ENCODE measurements at places on chromosomes 11 and 22.

GRCh38 chr11:28657378-28658030 is 549.3 kb downstream of the METTL15 start:
- no peak for DNase-seq

DNA sequence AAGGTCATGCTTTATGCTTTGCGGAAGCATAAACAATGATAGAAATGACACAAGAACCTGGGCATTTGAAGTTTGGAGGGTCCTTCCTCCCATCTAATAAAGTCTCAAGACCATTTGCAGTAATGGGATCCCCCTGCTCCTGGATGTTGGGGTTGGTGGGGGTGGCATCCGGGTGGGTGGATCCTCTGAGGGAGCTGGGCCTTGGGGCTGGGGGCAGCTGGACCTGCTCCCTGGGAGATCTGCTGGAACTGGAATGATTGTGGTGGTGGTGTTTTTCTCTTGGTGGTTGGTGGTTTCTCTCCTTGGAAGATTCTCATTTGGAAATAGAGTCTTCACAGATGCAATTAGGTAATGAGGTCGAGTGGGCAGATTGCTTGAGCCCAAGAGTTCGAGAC is 2.2 kb upstream of the NAP1L4 start:
- no peak for DNase-seq

GRCh38 chr11:82996966-82997606 is 74.6 kb downstream of the RAB30 start:
- no peak for DNase-seq

DNA sequence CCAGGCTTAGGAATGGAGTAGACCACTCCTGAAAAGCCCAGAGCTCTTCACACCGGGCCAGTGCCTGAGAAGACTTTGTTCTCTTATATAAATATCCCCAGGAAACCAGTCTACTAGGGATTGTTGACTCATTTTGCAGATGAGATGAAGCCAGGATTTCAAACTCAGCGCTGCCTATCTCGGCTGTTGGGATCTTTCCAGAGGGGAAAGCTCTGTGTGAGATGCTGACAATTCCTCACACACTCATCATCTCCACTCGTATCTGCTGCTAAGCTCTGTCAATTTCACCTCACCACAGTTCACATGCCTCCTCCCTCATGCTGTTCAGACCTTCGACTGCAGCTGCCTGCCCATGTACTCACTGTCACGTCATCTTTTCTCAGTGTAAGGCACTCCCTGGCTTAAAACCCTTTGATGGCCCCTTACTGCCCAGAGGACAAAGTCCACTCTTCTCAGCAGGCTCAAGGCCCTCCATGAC is 12.5 kb downstream of the USH1C start:
- DNase-seq: no peak

Data from esophagus squamous epithelium (tissue), 5 donors.